ENCODE measurements at places on chromosomes 3 and 15. TPM values are rescaled to one million over a fixed set of nuclear protein-coding genes. Genes with fewer than 3 reads are reported as not detected.
A peak's percentile ranks its signal among the peaks of the same experiment; 100 is the strongest.

Gene NOX5
- total RNA-seq: 0.23 TPM

GRCh38 chr3:153350420-153350819 is 188.4 kb downstream of the RAP2B start:
- DNase-seq: no peak
- H3K27ac ChIP-seq: no peak overlapping the region
- H3K4me1 ChIP-seq: no peaks in the 10 kb centered on the region
- no peak overlapping the region for H3K4me3 ChIP-seq
- H3K27me3 ChIP-seq: no peaks in the 10 kb centered on the region

GRCh38 chr3:196186651-196187573 is 24.3 kb downstream of the ZDHHC19 start:
- no peaks in the 10 kb centered on the region for H3K27me3 ChIP-seq
- DNase-seq: no peak
- H3K4me1 ChIP-seq: no peaks in the 10 kb centered on the region

GRCh38 chr3:186519021-186519658 is 25.0 kb downstream of the CRYGS start:
- H3K27ac ChIP-seq: no peak overlapping the region
- H3K36me3 ChIP-seq: no peaks in the 10 kb centered on the region
- DNase-seq: no peak

DNA sequence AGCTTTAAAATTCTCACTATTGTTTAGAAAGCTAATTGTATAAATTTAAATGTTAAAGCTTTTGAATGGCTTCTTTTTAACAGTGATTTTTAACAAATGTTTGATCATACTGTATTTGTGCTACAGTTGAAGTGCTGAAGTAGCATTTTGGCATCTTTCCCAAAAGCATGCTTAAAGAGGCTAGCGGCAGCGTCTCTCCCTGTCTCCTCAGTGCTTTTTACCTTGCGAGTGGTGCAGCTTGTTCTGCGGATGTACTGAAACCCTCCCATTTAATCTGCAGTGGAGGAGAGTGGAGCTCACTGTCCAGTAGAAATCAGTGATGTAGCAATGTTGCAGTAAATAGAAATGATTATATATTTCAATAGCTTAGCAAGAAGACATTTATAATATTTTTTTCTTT is 43.7 kb downstream of the LRRC49 start:
- no peaks in the 10 kb centered on the region for H3K4me1 ChIP-seq
- no peak for DNase-seq
- no peak overlapping the region for H3K4me3 ChIP-seq
- H3K36me3 ChIP-seq: no peaks in the 10 kb centered on the region
- no peaks in the 10 kb centered on the region for H3K27me3 ChIP-seq
- no peak overlapping the region for H3K27ac ChIP-seq

Gene ANKUB1
- 0.13 TPM for total RNA-seq

GRCh38 chr3:66038726-66039589 is at the start of gene MAGI1:
Gene MAGI1, minus strand, starts transcription at chr3:66038918. Its CDS starts 610 bp downstream, at chr3:66038308.
- H3K36me3 ChIP-seq: no peaks in the 10 kb centered on the region
- peak; percentile 94 for DNase-seq
- peak within 1 kb of the TSS; percentile 76 for H3K4me3 ChIP-seq
- peaks cover 6% of the 10 kb centered on the region for H3K4me1 ChIP-seq
- no peaks in the 10 kb centered on the region for H3K27me3 ChIP-seq

- DNase-seq: peak; percentile 42
- no peak overlapping the region for H3K27ac ChIP-seq
- H3K36me3 ChIP-seq: peaks cover 4% of the 10 kb centered on the region
- no peak overlapping the region for H3K4me3 ChIP-seq
Observed at GRCh38 chr3:127978636-127979035, 63.6 kb downstream of the KBTBD12 start.

Gene WDR49
- total RNA-seq: 9.9 TPM

- H3K27me3 ChIP-seq: no peaks in the 10 kb centered on the region
- no peaks in the 10 kb centered on the region for H3K36me3 ChIP-seq
- no peak for DNase-seq
- H3K4me1 ChIP-seq: no peaks in the 10 kb centered on the region
Observed at GRCh38 chr3:24857945-24858344, 363.3 kb upstream of the THRB start.

DNA sequence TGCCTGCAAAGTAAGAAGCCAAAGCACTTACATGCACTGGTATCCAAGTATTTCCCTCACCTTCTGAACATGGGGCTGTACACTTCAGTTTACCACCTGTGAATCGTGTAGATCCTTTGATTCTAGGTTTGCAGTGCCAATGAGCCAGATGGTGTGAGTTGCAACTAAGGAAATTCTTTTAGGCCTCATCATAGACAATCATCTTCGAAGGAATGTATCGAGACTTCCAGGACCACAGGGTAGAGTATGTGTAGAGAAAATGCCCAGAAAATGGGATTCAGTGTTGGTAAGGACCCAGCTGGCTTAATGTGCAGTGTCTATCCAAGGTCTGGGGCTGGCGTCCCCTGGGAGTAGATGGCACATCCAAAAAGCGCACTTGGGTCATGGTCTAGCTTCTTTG is 323.2 kb upstream of the TPM1 start:
- H3K27me3 ChIP-seq: no peaks in the 10 kb centered on the region
- H3K4me1 ChIP-seq: no peaks in the 10 kb centered on the region
- no peak for DNase-seq
- peaks cover 68% of the 10 kb centered on the region for H3K36me3 ChIP-seq
- H3K27ac ChIP-seq: no peak overlapping the region

Gene SLC12A8
- 0.46 TPM for total RNA-seq

DNA sequence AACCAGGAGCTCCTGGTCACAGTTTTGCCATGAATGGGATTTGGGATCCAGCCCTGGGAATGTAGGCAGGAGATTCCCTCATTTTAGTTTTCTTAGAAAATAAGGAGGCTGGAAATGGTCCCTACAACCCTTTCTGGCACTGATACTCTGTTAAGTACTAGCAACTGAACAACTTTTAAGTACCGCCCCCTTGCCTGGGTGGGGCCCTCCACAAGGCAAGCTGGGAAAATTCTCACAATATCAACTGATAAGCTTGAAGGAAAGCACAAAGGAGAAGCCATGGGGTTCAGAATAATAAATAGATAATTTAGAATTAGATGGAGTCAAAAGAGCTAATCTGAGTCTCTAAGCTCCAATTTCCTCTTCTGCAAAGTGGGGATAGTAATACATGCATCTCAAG is 4.2 kb upstream of the DGKG start:
- H3K36me3 ChIP-seq: no peaks in the 10 kb centered on the region
- peaks cover 85% of the 10 kb centered on the region for H3K4me1 ChIP-seq
- no peaks in the 10 kb centered on the region for H3K27me3 ChIP-seq
- no peak overlapping the region for H3K4me3 ChIP-seq

- peaks cover 6% of the 10 kb centered on the region for H3K27me3 ChIP-seq
- DNase-seq: no peak
- H3K4me1 ChIP-seq: peaks cover 11% of the 10 kb centered on the region
- H3K36me3 ChIP-seq: no peaks in the 10 kb centered on the region
- no peak overlapping the region for H3K27ac ChIP-seq
Observed at GRCh38 chr15:96362755-96363651, 32.5 kb downstream of the NR2F2 start.

- H3K4me1 ChIP-seq: peaks cover 86% of the 10 kb centered on the region
- no peak overlapping the region for H3K27ac ChIP-seq
- DNase-seq: no peak
- H3K4me3 ChIP-seq: no peak overlapping the region
- no peaks in the 10 kb centered on the region for H3K36me3 ChIP-seq
Observed at GRCh38 chr15:52559022-52559421, 9.8 kb downstream of the ARPP19 start.

- H3K36me3 ChIP-seq: no peaks in the 10 kb centered on the region
- no peaks in the 10 kb centered on the region for H3K27me3 ChIP-seq
- H3K27ac ChIP-seq: peak within 1 kb of the TSS; percentile 84
- peaks cover 34% of the 10 kb centered on the region for H3K4me1 ChIP-seq
Observed at GRCh38 chr15:80152896-80153876, at the start of gene FAH. Gene FAH, plus strand, starts transcription at chr15:80152999. Its CDS starts 56 bp downstream, at chr15:80153055.

GRCh38 chr3:39096775-39097174 is 10.7 kb downstream of the GORASP1 start:
- DNase-seq: peak; percentile 87
- H3K36me3 ChIP-seq: peaks cover 93% of the 10 kb centered on the region
- no peak overlapping the region for H3K4me3 ChIP-seq
- H3K27ac ChIP-seq: no peak overlapping the region
- H3K27me3 ChIP-seq: no peaks in the 10 kb centered on the region
- H3K4me1 ChIP-seq: peaks cover 29% of the 10 kb centered on the region

DNA sequence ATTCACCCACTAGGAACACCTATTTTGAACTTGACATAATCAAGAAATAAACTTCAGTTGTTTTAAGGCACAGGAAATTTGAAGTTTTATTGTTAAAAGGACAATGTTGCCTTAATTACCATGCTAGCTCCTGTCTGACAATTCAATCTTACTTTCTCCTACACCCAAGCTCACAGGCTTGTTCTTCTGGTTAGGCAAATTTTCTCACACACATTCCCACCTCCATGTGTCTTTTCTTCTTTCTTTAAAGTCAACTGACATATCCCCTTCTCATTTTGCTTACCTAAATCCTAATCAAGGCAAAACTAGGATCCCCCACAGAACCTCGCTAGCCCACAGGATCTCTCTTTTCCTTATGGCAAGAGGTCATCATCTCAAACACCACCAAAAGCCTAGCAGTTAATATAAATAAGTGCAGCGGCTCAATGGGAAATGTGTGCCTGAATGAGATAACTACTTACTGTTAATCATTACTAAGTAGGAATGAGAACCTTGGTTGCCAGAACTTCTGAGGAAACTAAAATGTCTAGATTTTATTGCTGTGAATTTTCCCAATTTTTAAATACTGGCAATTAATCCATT is 189.3 kb downstream of the PLCH1 start:
- H3K36me3 ChIP-seq: no peaks in the 10 kb centered on the region
- DNase-seq: no peak
- no peak overlapping the region for H3K4me3 ChIP-seq
- H3K4me1 ChIP-seq: no peaks in the 10 kb centered on the region
- H3K27ac ChIP-seq: no peak overlapping the region

DNA sequence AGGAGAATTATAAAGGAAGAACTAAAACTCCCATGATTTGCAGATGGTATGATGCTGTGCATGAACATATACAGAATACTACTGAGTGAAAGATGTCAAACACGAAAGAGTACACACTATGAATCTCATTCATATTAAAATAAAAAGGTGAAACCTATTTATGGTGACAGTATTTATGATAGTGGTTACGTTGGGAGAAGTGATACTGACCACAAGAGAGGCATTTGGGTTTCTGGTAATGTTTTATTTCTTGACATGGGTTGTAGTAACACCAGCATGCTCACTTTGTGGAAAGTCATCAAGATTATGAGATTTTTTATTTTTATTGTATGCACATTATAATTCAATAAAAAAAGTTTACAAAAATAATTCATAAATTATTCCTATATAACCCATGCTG is 324.0 kb downstream of the GAP43 start:
- H3K27me3 ChIP-seq: no peaks in the 10 kb centered on the region
- no peak overlapping the region for H3K4me3 ChIP-seq
- no peak for DNase-seq
- H3K27ac ChIP-seq: no peak overlapping the region
- no peaks in the 10 kb centered on the region for H3K4me1 ChIP-seq

DNA sequence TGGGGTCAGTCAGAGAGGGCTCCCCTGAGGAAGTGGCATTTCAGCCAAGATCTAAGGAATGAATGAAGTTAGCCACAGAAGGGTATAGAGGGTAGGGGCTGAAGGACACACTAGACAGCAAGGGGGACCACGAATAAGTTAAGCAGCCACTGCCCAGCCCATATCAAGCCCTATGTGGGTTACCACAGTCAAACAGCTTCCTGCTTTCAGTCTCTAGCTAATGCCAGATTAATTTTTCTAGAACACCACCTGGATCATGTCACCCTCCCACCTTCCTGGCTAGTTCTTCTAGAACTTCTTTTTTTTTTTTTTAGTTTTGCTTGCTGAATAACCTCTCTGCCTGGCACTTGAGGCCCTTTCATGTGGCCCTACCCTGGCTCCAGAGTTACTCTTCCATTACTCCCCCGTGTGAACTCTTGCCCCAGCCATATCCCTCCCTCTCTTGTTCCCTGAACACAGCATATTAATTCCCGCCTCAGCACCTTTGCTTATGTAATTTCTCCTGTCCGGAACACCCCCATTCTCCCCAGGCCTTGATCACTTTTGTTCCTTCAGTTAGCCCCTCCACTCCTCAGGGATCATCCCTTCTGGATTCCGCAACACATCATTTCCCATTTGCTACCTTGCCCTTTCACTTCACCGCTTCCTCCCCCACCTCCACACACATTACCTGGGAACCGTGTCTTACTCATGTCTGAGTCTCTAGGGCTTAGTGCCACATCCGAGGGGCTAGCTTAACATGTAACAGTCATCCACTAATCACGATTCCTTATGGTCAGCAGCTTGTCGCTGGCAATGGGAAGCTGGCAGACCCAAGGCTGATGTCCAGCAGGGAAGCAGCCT is 20.6 kb upstream of the BNC1 start:
- peak; percentile 87 for DNase-seq
- no peak overlapping the region for H3K27ac ChIP-seq
- no peak overlapping the region for H3K4me3 ChIP-seq
- no peaks in the 10 kb centered on the region for H3K36me3 ChIP-seq
- H3K4me1 ChIP-seq: no peaks in the 10 kb centered on the region

Gene TRPM1
- total RNA-seq: not detected

DNA sequence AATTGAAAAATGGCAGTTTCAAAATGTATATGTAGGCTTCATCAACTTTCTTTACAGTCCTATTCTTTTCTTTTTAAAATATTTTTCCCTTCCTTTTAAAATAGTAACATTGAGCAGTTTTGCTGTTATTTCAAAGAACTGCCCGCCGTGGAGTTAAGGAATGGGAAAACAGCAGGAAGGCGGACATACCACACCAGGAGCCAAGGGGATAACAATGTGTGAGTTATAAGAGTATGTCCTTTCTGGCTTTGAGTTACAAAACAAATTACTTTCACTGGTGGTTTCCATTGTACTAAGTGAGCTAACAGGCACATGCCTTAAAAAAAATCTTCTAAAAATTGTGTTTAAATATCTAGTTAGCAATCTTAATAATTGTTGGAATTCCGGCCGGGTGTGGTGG is 37.4 kb upstream of the FBXL22 start:
- DNase-seq: no peak
- H3K36me3 ChIP-seq: peaks cover 74% of the 10 kb centered on the region

Gene STRA6
- total RNA-seq: 0.83 TPM

Gene IL16
- total RNA-seq: 24.9 TPM

- peak overlapping the region; percentile 73 for H3K27ac ChIP-seq
- no peak overlapping the region for H3K4me3 ChIP-seq
- H3K27me3 ChIP-seq: no peaks in the 10 kb centered on the region
- DNase-seq: no peak
- peaks cover 10% of the 10 kb centered on the region for H3K36me3 ChIP-seq
- peaks cover 98% of the 10 kb centered on the region for H3K4me1 ChIP-seq
Observed at GRCh38 chr3:46935168-46935858, 41.2 kb downstream of the CCDC12 start.
